ENCODE measurements at places on chromosomes 2 and 18. TPM values are rescaled to one million over a fixed set of nuclear protein-coding genes. Genes with fewer than 3 reads are reported as not detected.

PKDCC gene
- total RNA-seq = 339 TPM

CNGA3 gene
- total RNA-seq = 0.13 TPM

R3HDM1 gene
- 10.5 TPM for total RNA-seq

CNPPD1 gene
- total RNA-seq = 25.8 TPM

GALNT3 gene
- total RNA-seq = 49.9 TPM

CFC1 gene
- total RNA-seq = 12.4 TPM

CXCR1 gene
- not detected for total RNA-seq

LRATD1 gene
- 35.1 TPM for total RNA-seq

VWA3B gene
- total RNA-seq = not detected

SRSF7 gene
- total RNA-seq = 113 TPM

NT5DC4 gene
- total RNA-seq = 2.7 TPM

MEP1B gene
- total RNA-seq = 0.36 TPM

GPBAR1 gene
- 10.9 TPM for total RNA-seq

BOK gene
- 25.4 TPM for total RNA-seq

DSC3 gene
- 39.7 TPM for total RNA-seq

C2orf78 gene
- not detected for total RNA-seq

IL36RN gene
- 0.63 TPM for total RNA-seq

FAM117B gene
- total RNA-seq = 10.9 TPM

MAP3K19 gene
- 1.1 TPM for total RNA-seq

KHK gene
- total RNA-seq = 26.1 TPM

All from hepatocyte (in vitro differentiated cells).